Right cardiac atrium (tissue), 5 donors: ENCODE measurements at places on chromosomes 12 and 14. TPM values are rescaled to one million over a fixed set of nuclear protein-coding genes. Genes with fewer than 3 reads are reported as not detected.

Gene SAMD15
- total RNA-seq = 0.49 TPM

Gene RASSF8
- 80.6 TPM for total RNA-seq

Gene TDRD9
- total RNA-seq = 8.8 TPM

Gene POU6F1
- 7.7 TPM for total RNA-seq

Gene KLHL33
- total RNA-seq = 1.7 TPM

Gene VPS37B
- 19.3 TPM for total RNA-seq

Gene VRTN
- not detected for total RNA-seq

Gene STXBP6
- 30.8 TPM for total RNA-seq

Gene EPYC
- not detected for total RNA-seq

Gene COCH
- 0.49 TPM for total RNA-seq

Gene KERA
- total RNA-seq = not detected

DNA sequence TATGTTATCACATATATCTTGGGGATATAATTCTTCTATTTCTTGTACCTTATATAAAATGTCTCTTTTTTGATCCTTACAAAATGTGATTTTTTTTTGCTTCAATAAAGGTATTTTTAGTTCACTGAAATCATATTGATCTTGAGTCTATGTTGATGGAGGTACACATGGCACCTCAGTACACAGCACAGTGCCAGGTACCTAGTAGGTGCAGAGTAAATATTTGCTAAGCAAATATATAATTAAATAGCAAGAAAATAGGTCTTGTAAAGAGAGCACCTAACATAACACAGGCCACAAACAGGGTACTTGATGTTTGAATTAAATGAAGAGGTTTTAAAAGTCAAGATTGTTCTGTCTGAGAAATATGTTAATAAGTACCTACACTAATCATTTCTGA, 69.7 kb downstream of the CIT start:
- DNase-seq = no peak

- no peak for DNase-seq
Observed at GRCh38 chr14:34252227-34252626, 209.8 kb downstream of the SPTSSA start.

DNA sequence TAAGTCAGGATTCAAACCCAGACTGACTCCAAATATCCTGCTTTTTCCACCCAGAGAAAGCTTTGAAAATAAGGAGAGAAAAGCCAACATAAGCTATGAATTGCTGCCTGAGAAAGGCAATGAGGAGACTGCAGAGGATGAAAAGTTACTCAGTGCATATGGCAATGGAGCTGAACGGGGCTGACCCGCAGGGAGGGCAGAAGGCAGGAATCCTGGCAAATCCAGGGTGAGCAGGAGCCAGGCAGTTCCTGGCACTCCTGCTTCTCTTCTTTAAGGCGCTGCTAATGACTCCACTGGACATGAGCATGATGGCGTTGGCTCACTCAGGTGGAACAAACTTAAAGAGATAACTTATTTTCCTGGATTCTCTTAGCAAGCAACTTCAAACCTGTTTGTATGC, 95.2 kb upstream of the TMCC3 start:
- no peak for DNase-seq

DNA sequence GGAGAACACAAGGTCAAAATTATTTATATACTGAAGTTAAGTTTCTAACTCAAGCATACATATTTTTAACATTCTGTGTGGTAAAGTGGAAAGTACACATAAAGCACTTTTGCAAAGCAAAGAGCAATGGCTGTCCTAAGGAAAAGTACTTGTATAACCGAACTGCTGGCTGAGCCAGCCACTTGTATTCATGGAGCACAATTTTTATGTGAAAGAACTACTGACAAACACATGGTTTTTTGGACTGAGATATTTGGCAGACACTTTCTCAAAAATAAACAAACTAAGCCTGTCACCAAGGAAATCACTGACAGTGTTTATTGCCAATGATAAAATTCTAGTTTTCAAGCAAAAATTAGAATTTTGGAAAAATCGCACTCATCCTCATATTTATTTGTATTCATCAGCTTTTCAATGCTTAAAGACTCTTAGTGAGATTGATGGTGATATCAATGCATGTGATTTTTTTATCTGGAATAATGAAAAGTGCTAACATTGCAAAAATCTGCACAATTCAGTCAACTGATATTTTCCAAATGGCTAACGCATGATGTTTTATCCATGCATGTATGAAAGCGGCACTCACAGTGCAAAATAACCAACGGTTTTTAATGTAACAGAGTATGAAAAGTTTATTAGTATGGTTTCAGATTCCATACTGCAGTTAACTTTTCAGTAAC, 125.3 kb downstream of the IPO8 start:
- DNase-seq = no peak

DNA sequence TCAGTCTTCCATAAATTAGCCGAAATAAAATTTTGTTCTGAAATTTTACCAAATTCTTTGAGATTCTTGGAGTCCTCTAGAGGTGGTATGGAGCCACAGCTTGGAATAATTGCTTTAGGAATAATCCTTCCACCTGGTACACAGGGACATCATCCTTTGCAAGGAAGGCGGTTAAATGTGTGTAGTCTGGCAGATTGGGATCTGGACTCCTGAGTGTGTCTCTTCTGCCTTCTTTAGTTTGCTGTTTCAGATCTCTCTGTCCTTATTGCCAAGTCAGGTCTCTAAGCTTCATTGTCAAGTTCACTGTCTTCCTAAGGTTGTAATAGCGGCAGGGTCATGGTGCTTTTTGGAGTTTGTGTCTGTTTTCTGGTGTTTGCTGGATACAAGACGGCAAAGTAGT, 393.9 kb upstream of the RGS6 start:
- no peak for DNase-seq

DNA sequence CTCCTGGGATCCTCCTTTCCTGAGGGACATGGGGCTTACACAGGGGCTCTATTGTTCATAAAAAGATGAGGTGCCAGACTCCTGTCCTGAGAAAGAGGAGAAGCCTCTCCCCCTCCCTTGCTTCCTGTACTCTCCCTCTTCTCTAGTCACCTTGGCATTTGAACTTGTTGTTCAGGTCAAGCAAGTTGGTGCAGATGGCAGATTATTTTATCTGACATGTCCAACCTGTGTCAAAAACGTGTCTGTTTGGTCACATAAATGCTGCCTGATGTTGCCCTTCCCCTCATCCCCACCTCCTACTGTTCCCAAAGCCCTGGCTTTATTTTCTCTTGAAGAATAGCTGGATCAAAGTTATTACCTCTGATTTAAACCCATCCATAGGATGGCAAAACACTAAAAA, 154.8 kb downstream of the TMX1 start:
- no peak for DNase-seq

DNA sequence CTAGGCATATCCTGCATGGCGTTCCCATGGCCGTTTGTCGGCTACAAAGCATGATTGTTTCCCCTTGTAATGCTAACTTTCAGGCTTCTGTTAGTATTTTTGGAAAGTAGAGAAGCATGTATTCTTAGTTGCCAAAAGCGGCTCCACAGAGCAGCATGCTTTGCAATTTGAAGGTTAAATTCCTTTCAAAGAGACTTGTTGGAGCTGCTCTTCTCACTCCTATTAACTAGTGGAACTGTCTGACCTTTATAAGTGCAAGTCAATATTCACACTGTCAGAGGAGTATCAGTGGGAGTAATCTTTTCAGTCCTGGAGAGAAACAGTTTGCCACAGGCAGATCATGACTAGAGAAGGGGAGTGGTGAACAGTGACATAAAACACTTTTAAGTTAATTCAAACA, 656.1 kb upstream of the NOVA1 start:
- DNase-seq = no peak

DNA sequence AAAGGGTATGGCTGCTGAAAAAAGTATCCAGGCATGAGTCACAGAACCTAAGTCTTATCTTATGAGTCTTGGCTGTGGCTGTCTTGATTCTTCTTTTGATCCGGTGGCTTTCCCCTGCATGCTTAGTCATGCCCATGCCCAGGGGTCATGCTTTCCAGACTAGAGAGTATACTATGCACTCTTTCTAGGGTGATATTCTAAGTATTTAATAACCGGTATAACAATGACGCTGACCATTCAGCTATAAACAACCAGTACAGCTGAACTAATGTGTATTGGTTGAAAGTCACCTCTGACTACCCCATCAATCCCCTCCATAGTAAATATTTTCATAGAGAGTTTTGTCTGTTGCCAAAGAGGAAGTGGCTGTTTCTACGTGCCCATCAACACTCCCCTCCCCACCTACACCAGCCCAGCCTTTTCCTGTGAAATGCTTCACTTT, 34.7 kb upstream of the NRXN3 start:
- no peak for DNase-seq

DNA sequence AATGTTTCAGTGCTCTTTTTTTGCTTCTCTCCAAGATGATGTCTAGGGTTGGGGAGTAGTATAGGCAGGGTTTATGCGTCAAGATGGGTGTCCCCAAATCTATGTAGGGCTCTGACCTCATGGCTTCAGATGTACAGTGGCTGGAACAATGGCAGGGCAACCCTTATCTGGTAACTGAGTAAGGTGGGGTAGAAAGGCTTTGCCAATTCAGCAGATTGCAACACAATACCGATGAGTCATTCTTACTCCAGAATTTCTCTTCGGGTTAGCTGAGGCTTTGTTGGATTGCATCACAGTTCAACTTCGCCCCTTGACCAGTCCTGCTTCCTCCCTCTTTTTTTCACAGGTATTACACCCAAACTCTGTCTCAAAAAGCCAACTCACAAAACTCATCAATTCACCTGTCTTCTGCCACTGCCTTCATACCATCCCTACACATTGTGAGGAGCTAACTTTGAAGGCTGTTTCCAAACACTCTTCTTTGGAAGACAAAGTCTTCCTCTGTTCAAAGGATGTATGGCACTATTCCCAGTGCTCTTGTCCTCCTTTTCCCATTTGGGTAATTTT, 190.2 kb upstream of the CNOT2 start:
- peak; percentile 12 for DNase-seq

- no peak for DNase-seq
Observed at GRCh38 chr14:82854131-82854530, 1320.5 kb upstream of the SEL1L start.

DNA sequence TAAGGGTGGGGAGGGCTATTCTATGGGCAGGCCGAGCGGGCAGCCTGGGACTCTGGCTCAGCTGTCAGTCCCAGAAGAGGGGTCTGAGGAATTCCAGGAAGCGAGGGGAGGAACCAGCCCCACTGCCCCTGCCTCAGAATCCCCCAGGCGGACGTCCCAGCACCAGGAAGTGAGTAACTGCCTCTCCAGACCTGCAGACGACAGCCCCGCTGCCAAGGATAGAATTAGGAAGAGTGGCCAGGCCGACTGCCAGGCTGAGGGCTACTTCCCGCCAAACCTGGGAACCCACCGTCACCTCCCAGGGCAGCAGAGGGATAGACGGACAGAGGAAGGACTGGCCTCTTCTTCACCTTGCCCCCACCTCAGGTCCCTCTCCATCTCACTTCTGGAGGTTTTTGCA, 6.7 kb upstream of the BDKRB2 start:
- DNase-seq = no peak

GRCh38 chr14:101687756-101688546, 73.6 kb upstream of the PPP2R5C start:
- no peak for DNase-seq

- peak; percentile 40 for DNase-seq
Observed at GRCh38 chr12:48125985-48126384, 6.8 kb downstream of the PFKM start.

GRCh38 chr12:52311285-52311648, 9.9 kb downstream of the KRT83 start:
- no peak for DNase-seq

- no peak for DNase-seq
Observed at GRCh38 chr12:13101821-13102375, 1.6 kb downstream of the GSG1 start.

DNA sequence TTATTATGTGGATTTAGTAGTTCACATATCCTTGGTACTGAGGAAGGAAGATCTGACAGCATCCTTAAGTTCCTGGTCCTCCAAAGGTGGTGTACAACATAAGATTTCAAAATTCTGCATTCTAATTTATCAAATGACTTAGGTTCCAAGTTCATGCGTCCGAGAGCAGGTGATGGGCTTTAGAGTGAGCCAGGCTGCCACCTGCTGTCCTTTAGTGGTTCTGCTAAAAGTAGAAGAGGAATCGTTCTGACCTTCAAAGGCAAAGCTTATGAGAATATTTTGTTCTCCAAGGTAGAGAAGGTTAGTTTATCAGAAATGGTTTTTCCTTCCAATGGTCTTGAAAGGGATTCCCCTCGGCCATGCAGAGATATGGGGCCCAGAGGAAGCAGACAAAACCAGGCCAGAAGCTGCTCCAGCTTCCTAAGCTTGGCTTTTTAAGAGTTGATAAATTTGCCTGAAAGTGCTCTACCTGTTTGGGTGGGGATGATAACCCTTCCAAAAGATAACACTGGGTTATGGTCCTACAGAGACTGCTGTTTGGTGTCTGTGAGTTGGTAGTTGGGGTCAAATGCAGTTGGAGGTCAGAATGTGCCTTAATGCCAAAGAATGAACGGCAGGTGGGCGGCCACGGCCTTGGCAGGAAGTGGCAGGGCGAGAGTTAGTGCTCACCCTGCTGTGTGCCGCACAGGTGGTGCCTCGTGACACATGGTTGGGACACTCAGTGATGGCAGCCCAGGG, 29.1 kb upstream of the LRTM2 start:
- DNase-seq = peak; percentile 83

DNA sequence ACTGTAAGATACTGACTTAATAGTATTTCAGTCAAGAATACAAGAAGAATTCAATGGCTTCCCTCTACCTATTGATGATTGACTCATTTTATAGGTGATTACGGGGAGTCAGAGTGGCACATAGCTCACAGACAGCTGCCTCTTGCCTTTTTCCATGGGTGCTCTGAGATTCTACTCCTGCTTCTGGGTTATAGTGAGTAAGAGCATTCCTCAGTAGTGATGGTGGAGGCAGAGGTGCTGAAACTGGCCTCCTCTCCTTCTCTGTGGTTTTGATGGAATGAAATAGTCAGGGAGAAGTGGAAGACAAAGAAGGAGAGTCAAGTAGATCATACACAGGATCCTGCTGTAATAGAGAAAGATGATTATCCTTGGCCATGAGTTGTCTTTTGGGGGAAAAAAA, 438.2 kb upstream of the FAR2 start:
- DNase-seq = no peak

DNA sequence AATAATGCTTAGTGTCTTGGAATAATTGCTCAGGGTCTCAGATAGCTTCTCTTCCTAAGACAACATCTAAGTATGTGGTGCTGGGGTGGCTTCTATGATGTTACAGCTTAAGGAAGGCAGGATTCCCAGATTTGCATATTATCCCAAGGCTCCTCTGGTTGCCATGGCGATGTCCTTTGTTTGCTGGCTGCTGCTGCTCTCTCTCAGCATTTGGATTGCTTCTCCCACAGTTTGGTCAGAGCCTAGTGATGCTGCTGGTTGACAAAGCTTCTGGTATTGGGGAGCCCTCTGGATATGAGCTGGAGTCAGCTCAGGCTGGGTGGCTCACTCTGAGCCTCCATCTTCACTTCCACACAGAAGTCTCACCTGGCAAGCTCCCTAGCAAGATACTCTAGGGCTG, 56.4 kb upstream of the FBXO33 start:
- no peak for DNase-seq

DNA sequence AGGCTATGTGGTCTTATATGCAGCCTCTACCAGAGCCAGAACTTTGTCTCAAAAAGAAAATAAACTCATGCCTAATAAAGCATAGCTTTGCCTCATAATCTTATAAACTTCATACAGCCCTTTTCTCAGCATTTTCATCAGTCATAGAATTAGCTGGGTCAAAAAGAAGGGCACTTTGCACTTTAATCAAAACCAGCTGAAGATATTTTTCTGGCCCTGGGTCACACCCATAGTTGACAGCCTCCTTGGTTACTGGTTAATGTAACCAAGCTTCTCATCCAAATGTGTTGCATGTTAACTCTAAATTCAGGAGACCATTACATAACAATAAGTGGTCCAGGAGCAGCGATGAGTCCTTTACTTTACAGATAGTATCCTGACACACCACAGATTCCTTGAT, 558.2 kb downstream of the FLRT2 start:
- DNase-seq = no peak
